ENCODE measurements at places on chromosomes 3 and 15. TPM values are rescaled to one million over a fixed set of nuclear protein-coding genes. Genes with fewer than 3 reads are reported as not detected.

DNA sequence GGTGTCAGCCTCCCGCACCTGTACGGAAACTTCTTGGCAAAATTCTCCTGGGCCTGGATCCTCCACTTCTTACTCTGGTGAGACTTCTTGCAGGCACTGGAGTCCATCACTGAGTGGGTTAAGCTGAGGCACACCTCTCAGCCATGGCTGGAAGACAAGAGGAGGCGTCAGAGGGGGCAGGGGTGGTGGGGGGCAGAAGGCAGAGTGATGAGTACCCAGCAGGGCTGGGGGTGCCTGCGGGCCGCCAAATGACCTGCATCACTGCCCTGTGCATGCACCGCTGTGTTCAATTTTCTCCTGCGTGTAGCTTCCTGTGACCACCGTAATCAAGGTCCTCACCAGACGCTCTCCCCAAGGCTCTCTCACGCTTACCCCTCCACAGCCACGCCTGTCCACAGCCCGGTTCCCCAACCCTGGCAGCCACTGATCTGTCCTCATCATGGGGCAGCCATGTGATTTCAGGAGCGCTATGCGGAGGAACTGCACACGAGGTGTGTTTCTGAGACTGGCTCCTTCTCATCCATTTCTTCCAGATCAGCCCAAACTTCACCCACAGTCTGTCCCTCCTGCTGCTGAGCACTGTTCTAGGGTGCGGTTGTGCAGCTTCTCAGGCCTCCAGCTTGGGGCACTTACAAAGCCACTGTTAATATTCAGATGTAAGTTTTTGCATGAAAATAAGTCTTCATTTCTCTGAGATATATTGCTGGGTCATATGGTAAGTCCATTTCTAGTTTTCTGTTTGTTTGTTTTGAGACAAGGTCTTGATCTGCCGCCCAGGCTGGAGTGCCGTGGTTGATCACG, 5.2 kb downstream of the C3orf22 start:
- no peak for DNase-seq

GRCh38 chr3:169242708-169243513, 420.6 kb downstream of the MECOM start:
- no peak for DNase-seq

- no peak for DNase-seq
Measured at GRCh38 chr3:184126006-184126405, 9.2 kb upstream of the EIF2B5 start.

GRCh38 chr3:177802151-177802900, 605.0 kb upstream of the TBL1XR1 start:
- DNase-seq = no peak

- no peak for DNase-seq
Measured at GRCh38 chr3:58899159-58899952, 150.5 kb downstream of the CFAP20DC start.

GRCh38 chr3:175646865-175647264, 787.7 kb downstream of the NAALADL2 start:
- DNase-seq = no peak

The GXYLT2 gene
- total RNA-seq = not detected

All from OCI-LY7 (cell line).